ENCODE measurements at places on chromosomes 5 and 9.

DNA sequence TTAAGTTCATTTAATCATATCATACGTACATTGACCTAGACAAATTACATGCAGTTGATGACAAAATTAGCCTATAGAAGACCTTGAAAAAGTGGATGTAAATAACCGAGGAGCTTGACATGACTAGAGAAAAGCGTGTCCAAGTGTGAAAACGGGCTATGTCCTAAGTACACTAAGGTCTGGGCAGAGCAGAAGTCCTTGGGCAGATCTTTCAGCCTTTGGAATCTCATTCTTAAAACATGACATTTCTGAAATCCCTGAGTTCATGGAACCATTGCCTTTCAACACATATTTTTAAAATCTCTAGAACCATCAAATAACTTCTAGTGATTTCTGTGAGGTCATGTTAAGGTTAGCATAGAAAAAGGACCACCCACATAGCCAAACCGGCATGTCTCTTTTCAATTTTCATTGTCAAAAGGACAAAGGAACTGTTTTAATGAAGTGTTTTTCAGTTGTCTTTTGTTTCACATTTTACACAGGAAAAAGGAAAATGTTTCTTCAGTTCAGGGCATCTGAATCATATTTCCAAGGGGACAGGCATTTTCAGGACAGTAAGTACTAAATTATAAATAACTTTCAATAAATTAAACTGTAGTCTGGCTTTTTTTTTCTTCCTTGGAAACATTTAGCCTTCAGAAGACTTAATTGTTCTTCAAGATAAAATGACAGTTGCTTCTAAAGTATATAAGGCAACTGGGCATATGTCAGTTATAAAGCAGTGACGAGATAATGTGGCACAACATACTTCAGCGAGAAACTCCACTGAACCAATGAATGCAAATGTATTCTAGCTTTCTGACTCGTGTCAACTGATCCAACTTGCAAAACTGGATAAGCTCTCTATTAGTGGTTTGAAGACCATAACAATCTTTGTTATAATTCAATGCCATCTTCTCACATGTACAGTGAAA, 416.8 kb downstream of the NFIB start:
- DNase-seq = no peak

- no peak for DNase-seq
These were observed 488 bp downstream of the POLR1E start for GRCh38 chr9:37486256-37486615.

- DNase-seq = peak; percentile 89
These were observed 5.6 kb downstream of the TPRN start for GRCh38 chr9:137194909-137195308.

DNA sequence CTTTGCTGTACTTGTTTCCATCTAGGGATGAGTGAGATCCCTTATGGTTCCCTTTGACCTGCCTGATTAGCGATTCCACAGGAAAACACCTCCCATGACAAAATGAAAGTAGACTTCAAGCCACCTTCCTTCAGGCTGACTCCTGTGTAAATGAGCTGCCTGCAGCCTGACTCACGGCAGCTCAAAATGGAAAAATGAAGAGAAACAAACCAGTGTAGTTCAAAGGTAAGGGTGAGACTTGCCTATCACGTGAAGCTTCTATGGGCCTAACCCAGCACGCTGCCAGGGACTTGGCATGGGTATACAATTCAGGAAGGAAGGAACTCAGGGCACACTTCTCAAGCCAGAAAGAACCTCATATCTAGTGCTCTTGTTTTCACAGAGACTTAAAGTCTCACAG, 110.1 kb upstream of the LRRTM2 start:
- no peak for DNase-seq

DNA sequence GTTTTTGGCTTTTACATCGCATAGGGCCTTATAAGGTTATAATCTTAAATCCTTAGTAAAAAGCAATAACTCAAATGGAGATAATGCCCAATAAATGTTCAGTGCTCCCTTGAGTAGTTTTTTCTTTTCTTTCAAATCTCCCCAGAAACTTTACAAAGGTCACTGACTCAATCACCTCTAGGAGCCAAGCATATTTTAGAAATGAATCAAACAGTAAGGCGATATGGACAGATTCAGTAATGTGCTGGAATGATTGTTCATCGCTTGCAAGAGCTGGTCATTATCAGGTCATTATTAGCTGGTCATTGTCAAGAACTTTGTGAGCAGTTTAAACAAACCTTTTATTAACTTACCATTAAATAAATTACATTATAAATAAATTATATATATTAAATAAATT, 130.4 kb upstream of the SLIT3 start:
- no peak for DNase-seq

- DNase-seq = no peak
These were observed 4.1 kb downstream of the TMEM250 start for GRCh38 chr9:136114610-136115009.

DNA sequence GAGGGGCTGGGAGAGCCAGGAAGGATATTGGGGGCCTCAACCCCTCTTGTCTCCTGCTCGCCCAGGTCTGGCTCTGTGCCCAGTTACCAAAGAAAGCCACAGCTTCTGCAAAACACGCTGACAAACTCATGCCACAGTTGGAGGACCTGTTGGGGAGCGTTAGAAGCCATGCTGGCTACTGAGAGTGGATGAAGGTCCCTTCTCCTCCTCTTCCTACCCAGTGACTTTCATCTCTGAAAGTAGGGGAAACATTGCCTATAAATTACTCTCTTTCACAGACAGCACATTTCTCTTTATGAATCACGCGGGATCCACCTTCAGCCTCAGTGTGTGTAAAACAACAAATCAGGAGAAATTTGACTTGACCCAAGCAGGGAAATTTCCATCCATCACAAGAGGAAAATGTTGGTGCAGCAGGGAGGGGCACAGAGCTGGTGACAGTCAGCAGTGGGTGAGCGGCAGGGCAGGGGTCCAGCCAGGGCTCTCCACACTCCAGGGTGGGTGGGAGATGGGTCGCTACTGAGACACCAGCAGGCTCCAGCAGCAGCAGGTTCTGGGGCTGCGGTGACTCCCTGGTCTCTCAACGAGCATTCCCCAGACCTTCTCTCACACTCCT, 181.9 kb downstream of the FGF18 start:
- no peak for DNase-seq

- DNase-seq = no peak
These were observed 5.6 kb upstream of the DND1 start for GRCh38 chr5:140678993-140679392.

- no peak for DNase-seq
These were observed 358.9 kb downstream of the ARRDC3 start for GRCh38 chr5:91024206-91024605.

- DNase-seq = no peak
These were observed 219.5 kb downstream of the NXNL2 start for GRCh38 chr9:88754452-88754851.

DNA sequence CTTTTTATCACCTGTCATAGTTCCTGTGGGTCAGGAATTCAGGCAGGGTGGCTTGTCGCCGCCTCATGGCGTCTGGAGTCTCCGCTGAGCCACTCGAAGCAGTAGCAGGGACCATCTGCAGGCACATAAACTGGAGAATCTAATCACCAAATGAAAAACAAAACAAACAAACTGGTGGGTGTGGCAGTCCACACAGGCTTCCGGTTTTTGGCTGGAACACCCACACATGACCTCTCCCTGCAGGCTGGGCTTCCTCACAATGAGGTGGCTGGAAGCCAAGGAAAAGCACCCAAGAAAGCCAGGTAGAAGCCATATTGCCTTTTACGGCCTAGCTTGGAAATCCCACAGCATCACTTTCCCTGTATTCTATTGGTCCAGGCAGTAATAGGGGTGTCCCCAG, 197.0 kb downstream of the SYK start:
- no peak for DNase-seq

DNA sequence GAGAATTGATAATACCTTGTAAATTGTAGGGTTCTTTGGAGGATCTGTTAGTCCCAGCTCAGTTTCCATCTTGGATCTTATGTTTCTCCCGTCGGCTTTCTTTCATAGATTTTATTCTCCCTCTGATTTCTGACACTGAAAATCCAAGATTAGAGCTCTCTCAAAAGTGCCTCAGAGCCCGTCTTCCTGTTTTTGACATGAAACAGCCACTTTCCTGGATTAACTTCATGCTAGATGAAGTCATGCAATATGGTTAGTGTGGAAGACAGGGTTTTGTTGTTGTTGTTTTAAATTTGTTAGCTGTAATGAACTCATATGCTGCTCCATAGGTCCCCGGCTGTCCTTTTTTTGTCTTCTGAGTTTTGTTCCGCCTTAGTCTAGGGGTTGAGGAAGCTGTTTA, 51.6 kb upstream of the ZFR start:
- no peak for DNase-seq

DNA sequence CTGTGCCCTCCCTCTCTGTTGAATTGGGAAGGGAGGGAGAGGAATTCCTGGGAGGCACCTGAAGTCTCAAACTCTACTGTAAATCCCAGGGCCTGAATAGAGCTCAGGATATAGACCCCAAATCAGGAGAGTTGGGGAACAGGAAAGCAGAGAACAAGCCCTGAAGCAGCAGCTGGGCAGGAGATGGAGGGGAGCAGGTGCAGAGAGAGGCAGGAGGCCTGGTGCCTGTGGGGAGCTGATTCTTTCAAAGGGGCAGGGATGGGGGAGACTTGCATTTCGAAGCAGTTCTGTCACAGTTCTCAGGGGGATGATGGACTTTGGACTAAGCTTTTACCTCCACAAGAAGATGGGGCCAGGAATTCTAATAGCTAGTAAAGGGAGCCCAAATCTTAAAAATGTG, 50.2 kb downstream of the NIM1K start:
- no peak for DNase-seq

- DNase-seq = no peak
These were observed 30.4 kb downstream of the GABBR2 start for GRCh38 chr9:98678244-98678842.

GRCh38 chr5:181181650-181182565, 23.1 kb downstream of the TRIM7 start:
- DNase-seq = peak; percentile 77

DNA sequence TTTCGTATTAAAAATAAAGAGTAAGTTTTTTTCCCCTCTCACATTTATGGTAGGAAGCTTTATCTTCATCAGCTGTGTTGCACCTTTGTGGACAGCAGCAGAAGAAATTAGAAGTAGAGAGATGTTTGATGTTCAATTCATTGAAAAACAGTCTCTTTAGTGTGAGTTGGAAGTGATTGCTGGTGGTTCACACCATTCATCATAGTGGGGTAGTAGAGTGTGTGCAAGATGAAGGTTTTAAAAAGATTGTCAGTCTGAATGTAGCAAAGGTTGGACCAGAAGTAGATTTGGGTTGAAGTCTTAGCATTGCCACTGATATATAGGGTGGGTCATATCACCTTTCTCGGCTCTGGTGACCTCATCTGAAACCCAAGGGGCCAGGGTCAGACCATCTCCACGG, 10.4 kb downstream of the ARHGEF28 start:
- DNase-seq = no peak

DNA sequence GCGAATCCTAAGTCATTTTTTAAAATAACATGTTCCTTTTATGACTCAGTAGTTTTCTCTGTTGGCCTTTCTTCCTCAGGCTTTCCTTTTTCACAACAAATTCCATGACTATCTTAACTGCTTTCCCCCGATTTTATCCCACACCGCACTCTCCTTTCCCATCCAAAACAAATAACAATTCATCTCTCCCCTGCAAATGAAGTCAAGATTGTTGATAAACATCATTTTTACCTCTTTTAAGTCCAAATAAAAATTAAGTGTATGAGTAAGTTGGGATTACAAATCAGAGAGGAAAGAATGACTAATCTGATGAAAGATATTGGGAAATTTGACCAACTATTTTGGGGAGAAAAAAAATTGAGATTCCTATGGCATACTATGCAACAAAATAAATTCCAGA, 47.3 kb downstream of the SEC61B start:
- DNase-seq = no peak

- no peak for DNase-seq
These were observed 17.4 kb upstream of the OBP2B start for GRCh38 chr9:133226219-133227171.

DNA sequence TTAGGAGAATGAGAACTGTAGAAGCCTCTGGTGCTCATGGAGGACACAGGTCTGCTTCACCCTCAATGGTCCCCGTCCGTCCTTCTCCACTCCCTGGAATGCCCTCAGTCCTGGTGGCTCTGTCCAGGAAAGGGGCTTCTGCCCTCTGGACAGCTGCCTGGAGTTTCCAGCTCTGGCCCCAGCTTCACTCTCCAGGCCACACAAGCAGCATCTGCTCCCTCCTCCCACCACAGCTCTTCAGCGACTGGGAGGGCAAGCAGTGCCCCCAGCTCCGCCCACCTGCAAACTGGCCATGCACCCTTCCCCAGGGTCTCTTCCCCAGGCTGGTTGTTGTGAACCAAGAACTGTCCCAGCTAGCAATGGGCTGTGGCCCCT, 4.7 kb downstream of the SARDH start:
- DNase-seq = peak; percentile 19

GRCh38 chr9:94135222-94135621, 51.0 kb downstream of the PTPDC1 start:
- no peak for DNase-seq

DNA sequence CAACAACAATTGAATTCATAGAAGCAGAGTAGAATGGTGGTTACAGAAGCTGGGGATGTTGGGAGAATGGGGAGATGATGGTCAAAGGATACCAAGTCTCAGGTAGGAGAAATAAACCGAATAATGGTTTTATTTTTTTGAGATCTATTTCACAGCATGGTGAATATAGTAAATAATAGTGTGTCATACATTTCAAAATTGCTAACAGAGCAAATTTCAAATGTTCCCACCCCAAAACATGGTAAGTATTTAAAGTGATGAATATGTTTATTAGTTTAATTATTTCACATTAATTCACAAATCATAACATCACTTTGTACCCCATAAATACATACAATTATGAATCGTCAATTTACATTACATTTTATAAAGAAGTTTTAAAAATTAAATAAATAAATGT, 72.7 kb upstream of the ATG10 start:
- DNase-seq = no peak

- no peak for DNase-seq
These were observed 43.3 kb downstream of the RAI14 start for GRCh38 chr5:34699155-34700077.

GRCh38 chr9:84829997-84830696, 160.6 kb downstream of the NTRK2 start:
- DNase-seq = no peak

- no peak for DNase-seq
These were observed 73.8 kb upstream of the ASTN2 start for GRCh38 chr9:117488659-117489058.

DNA sequence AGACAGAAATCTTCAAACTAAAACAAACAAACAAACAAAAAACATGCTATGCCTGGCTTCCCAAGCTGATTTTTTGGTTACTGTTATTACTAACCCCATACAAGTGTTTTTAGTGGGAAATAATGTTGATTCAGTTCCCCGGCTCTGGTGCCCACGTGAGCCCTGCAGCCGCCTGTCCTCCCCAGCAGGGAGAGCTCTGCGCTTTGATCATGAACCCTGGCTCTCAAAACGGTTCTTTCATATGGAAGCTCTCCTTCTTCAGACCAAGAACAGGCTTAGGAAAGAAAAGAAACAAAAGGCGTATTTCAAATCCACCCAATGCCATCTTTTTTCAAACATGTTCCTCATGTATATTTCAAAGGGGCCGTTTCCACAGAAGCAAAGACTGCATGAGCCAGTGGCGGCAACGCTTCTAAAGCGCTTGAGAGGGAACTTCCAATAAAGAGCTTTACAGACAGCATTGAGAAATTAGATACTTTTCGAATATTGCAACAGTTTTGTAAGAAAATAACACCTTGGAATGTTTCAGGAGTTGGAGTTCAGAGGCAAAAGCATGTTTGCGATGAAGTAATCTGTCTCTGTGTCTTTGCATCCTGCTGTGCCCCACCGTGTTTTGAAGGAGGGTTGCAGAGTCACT, 74.8 kb downstream of the ICE1 start:
- peak; percentile 22 for DNase-seq

All from pancreas (tissue), 10 donors.